Activated CD4-positive, alpha-beta T cell treated with anti-CD3 and anti-CD28 coated beads, Interleukin-2, amount 50 U/mL, for 1 hour (primary cell): ENCODE measurements at places on chromosomes 1 and 21.

DNA sequence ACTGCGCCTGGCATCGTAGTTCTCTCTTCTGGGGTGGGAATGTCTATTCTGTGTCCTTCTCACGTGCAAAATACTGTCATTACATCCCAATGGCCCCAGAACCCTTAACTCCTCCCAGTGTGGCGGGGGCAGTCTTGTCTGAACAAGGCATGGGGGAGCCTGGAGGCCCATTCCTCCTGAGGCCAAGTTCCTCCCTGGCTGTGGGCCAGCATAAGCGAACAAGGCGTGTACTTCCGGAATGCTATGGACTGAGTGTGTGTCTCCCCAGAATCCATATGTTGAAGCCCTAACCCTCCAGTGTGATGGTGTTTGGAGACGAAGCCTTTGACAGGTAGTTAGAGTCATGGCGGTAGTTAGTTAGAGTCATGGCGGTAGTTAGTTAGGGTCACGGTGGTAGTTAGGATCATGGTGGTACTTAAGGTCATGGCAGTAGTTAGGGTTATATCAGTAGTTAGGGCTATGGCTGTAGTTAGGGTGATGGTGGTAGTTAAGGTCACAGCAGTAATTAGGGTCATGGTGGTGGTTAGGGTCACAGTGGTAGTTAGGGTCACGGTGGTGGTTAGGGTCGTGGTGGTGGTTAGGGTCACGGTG lies 71.0 kb downstream of the PRKCZ start:
- no peak for DNase-seq

DNA sequence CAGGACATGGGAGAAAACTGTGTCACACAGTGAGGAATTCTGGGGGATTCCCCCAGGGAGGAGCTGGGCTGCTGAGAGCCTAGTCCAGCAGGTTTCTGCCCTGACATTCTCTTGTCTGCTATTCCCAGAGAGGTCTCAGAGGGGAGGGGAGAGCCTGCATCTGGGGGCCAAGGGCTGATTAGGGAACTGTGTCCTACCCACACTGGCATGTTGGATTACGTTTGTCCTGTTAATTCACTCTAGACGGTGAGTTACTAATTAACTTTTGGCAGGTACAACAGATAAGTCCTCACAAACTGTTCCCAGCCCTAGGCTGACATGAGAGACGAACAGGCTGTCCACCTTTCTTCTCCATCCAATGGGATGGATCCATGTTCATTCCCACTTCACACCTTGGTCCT lies 2.6 kb upstream of the SH3BGRL3 start:
- no peak for DNase-seq

DNA sequence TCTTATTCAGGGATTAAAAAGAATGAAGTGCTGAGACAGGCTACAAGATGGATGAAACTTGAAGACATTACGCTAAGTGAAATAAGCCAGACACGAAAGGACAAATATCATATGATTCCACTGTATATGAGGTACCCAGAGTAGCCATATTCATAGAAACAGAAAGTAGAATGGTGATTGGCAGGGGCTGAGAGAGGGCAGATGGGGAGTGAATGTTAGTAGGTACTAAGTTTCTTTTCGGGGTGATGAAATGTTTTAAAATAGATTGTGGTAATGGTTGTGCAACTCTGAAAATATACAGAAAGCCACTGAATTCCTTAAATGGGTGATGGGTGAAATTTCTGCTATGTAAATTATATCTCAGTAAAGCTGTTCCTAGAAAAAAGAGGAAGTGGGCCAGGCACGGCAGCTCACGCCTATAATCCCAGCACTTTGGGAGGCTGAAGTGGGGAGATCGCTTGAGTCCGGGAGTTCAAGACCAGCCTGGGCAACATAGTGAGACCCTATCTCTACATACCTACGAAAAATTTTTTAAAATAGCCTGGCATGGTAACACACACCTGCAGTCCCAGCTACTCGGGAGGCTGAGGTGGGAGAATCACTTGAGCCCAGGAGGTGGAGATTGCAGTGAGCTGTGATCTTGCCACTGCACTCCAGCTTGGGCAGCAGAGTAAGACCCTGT lies 15.9 kb downstream of the SLC27A3 start:
- DNase-seq = no peak

DNA sequence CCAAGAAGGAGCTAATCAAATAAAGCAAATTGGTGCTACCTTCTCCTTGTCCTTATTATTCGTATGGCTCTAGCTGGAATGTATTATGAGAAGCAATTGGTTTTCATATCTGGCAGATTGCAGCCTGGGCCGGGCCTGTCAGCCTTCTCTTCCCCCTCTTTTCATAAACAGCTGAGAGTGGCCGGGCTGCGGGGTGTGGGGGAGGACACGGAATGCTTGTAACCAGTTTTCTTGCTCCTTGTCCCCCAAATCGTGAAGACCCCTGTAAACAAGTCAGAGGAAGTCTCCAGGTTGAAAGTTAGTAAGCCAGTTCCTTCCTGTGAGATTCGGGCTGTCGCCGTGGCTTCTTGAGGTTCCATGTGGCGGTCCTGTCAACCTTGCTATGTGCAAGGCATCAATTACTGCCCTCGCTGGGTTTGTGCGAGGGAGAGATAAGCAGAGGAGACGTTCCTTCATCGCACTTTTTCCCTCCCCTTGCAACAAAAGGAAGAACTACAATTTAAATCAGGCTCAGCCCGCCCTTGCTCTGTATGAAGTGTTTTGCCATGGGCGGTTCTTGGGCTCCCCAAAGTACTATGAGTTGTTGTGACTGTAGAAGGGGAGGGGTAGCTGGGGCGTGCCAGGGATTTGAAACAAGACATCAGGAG lies 450.7 kb downstream of the CAMTA1 start:
- DNase-seq = no peak

DNA sequence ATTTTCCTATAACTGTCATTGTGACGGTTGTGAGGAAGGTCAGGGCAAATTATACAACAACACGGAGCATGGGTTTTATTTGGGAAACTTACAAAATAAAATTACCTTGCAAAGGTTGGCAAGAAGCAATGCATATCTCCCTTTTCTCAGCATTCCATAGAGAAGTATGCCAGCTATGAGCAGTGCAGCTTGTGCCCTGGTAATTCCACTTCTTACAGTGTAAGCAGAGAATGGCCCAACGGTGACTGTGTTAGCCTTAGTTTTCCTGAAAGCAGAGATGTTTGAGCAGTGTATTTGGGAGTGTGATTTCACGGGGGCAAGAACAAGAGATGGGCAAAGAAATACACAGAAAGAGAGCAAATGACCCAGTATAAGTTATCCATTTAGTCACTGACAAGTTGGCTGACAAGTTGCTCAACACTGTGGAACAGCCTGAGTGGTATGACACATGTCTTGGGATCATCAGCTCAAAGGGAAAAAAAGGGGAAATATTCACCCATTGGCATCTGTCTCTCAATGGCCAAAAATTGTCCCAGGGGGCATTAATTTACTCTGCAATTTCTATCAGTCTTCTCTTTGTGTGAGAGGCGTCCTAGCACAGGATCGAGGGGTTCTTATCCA lies 210.9 kb upstream of the NRIP1 start:
- DNase-seq = no peak

- no peak for DNase-seq
These were observed 31.7 kb downstream of the DSTYK start for GRCh38 chr1:205179842-205180241.

DNA sequence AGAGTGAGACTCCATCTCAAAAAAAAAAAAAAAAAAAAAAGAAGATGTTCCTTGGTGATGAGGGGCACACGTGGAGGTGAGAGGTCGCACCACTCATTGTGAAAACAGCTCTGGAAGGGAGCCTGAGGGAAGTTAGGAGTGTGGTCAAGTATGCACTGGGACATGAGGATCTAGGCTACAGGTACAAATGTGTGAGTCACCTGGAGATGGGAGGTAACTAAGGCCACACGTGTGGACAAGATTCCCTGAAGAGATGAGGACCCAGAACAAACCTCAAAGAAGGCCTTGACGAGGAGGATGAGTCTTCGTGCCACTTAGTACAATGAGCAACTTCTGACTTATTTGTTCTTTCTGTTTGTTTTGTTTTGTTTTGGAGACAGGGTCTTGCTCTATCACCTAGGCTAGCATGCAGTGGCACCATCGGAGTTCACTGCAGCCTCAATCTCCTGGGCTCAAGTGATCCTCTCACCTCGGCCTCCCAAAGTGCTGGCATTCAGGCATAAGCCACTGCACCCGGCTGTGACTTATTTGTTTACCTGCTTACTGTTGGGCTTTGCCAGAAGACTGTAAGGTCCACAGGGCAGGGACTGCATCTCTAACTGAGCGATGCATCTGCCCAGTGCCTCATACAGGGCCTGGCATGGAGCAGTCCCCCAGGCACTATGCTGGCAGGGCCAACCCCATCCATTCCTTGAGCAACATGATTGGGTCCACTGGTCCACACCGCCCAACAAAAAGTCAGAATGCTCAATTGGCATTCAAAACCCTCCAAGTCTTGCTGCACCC lies 6.4 kb downstream of the ASAP3 start:
- no peak for DNase-seq

DNA sequence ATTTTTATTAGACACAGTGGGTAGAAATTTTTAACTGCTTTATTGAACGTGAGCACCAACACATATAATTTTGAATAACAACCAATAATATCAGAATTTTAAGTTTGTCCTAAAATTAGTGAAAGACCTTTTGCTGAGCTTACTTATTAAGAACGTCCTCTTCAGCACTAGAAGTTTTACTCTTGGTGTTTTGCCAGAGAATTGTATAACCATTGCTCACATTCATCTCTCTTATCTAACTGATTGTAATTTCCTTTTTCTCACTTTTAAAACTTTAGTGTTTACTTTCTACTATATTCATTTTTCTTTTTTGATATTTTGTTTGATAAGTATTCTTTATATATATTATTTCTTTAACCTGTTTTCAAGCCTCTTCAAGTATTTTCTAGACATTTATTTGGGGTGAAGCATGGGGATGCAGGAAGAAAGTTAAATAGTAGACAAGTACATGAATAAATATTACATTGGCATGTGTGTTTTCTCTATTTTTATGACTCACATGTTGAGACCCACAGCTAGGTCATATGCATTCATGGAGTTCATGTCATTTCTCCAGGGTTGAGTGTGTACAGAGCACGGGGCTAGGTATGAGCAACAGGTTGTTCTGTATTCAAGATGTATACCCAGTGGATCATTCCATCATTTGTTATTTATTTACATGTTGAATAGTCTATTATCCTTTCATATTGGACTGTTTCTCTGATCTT lies 90.6 kb downstream of the ATP6V1G3 start:
- no peak for DNase-seq

DNA sequence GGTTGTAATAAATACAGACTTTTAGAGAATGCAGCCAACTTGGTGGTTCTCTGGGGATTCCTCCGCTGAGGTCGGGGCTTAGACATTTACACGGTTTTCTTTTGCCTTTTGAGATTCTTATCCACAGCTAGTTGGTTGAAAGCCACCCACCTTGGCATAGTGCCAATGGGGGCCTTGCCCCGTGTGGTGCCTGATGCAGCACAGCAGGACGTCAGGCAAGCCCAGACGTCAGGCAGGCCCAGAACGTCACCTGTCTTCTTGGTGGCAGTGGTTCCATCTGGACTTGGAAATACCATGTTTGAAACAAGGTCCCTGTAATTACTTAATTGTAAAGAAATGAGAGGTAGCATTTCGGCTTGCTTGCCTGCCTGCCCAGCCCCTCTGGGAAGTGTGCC lies 78.5 kb downstream of the GALNT2 start:
- DNase-seq = no peak

DNA sequence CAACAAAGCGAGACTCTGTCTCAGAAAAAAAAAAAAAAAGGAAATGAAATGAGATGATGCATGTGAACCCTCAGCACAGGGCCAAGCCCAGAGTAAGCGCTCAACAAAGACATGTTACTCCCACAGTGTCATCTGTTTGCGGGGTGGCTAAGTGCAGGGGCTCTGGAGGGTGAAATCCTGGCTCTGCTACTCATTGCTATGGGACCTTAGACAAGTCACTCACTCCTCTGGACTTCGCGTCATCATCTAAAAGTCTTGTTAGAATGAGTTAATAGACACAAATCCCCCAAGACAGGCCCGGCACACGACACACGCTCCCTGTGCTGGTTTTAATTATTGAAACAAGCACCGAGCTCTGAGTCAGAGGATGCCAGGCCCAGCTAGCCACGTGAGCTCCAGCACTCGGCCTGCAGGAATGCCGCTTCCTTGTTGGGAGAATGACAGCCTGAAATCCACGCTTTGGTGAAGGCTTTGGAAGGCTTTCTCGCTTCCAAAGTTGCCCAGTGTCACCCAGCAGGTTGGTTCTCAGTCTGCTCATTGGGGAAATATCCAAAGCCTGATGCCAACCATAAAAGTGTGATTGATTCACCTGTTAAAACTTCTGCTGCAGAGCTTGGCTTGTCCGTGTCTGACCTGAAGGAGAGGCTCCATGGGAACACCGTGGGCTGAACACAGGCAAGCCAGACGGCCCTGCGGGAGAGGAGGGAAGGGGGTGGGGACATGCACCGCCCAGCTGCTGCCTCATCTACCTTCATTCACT lies 36.7 kb upstream of the TARDBP start:
- DNase-seq = no peak

GRCh38 chr1:63893976-63894375 lies 120.2 kb downstream of the ROR1 start:
- DNase-seq = no peak

DNA sequence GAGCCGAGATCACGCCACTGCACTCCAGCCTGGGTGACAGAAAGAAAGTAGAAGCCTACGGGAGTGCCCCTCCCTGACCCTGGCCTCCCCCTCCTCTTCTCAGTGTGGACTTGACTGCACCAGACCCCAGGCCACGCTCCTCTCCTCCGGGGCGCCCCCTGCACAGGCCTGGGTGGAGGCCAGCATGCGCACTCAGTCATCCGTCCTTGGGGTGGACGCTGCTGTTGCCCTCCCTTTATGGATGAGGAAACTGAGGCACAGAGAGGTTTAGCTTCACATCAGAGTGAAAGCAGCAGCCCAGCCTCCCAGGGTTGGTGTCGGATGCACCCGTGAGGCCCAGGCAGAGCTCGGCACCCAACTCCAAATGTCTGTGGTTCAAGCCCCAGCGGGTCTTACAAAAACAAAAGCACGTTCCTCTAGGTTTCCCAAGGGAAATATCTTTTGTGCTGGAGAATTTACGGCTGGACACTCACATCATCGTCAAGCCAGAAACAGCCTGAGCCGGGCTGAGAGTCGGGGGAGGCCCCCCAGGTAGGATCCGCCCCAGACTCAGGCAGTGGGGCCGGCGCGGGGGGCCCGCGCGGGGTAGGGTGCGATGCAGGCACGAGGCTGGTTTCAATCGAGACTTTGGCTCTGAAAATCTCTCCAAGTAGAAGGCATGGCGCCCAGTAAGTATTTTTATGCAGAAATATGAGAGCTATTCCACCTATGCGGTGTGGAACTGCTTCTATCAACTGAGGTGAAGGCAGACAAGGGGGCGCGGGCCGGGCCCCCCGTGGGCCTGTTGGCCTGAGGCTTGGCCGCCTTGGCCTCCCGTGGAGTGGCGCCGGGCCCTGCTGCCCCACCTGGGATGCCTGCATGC lies 36.6 kb downstream of the MORN1 start:
- no peak for DNase-seq

DNA sequence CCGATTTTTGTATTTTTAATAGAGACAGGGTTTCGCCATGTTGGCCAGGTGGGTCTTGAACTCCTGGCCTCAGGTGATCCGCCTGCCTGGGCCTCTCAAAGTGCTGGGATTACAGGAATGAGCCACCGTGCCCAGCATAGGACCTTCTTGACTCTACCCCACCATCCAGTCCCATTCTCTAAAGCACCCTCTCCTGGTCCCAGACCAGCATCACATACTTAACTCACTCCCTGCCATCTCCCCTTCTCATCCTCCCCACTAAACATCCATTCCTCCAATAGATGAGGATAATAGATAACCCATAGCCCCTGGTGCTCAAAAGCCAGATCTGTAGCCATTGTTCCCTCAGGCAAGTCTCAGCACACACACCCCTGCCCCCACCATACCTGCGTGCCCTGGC lies 2.1 kb downstream of the ENTREP3 start:
- no peak for DNase-seq
